Osteocyte (in vitro differentiated cells): ENCODE measurements at places on chromosomes 6 and 20. TPM values are rescaled to one million over a fixed set of nuclear protein-coding genes. Genes with fewer than 3 reads are reported as not detected.
A peak's percentile ranks its signal among the peaks of the same experiment; 100 is the strongest.

PERP gene
- 26.0 and 26.6 TPM in 2 replicates for total RNA-seq

DNA sequence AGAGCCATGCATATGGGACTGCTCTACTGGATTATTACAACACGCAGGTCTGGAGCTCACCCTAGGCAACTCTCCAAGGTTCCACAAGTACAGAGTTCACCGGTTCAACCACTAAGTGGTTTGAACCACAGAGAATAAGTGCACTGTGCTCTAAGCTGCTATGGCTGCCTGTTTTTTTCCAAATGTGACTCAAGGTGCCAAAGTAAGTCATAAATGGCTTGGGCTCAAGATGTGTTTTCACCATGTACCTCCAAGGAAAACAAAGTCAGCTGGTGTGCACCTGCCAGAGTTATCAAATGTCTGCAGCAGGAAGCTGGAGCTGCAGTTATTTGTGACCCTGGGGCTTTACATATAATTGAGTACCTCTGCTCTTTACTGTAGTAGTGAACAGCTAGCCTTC lies 76.7 kb downstream of the PREP start:
- DNase-seq = no peak
- peaks cover 15% of the 10 kb centered on the region for H3K4me1 ChIP-seq
- no peaks in the 10 kb centered on the region for H3K27me3 ChIP-seq

- H3K36me3 ChIP-seq = peaks cover 16% of the 10 kb centered on the region
- peaks cover 29% of the 10 kb centered on the region for H3K4me1 ChIP-seq
- H3K4me3 ChIP-seq = peak overlapping the region; percentile 91
- DNase-seq = peak; percentile 86
Measured at GRCh38 chr6:71420095-71420692, 131.6 kb downstream of the OGFRL1 start.

DNA sequence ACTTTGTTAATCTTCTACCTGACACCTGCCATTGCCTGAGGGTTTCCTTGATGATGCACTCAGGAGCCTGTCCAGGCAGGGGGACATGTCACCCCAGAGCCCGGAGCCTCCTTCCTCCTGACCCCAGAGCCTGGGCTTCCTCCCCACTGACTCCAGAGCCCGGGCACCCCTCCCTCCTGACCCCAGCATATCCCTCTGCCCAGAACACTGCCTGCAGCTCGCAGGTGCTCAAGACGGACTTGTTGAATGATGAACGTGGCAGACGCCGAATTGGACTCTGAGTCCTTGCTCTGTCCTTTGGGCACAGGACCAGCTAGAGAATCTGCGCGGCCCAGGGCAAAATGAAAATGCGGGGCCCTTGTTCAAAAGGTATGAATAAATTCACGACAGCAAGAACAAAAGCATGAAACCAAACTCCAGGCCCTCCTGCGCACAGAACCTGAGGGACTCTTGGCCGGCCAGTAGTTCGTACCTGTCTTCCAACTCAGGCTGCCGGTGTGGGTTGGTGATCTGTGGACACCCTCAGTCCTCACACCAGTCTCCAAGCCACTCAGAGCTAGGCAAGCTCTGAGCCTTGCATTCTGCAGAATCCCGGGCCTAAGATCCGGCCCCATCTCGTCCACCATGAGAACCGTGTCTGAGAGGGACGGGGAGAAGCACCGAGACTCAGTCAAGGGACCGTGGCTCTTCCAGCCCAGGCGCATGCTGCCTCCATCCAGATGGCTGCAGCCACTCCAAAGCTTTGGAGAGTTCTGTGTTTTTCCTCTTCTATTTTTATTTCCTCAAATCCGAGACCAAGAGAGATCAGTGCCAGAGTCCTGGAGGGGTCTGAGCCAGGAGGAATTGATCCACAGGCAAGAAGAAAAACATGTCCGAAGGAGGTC lies 104.7 kb downstream of the BMP7 start:
- no peak overlapping the region for H3K27ac ChIP-seq
- H3K4me3 ChIP-seq = no peak overlapping the region
- no peak for DNase-seq
- no peaks in the 10 kb centered on the region for H3K4me1 ChIP-seq
- no peaks in the 10 kb centered on the region for H3K36me3 ChIP-seq
